Stimulated activated CD8-positive, alpha-beta memory T cell treated with anti-CD3 and anti-CD28 coated beads, Interleukin-4, amount 100 ng/mL, for 24 hours (primary cell): ENCODE measurements at places on chromosomes 1 and 21.

- DNase-seq, result no peak
Observed at GRCh38 chr1:227899820-227900449, 47.8 kb downstream of the WNT9A start.

- no peak for DNase-seq
Observed at GRCh38 chr1:206570529-206570928, 41.7 kb downstream of the EIF2D start.

GRCh38 chr1:184556665-184557064, 169.8 kb downstream of the C1orf21 start:
- DNase-seq, result no peak

DNA sequence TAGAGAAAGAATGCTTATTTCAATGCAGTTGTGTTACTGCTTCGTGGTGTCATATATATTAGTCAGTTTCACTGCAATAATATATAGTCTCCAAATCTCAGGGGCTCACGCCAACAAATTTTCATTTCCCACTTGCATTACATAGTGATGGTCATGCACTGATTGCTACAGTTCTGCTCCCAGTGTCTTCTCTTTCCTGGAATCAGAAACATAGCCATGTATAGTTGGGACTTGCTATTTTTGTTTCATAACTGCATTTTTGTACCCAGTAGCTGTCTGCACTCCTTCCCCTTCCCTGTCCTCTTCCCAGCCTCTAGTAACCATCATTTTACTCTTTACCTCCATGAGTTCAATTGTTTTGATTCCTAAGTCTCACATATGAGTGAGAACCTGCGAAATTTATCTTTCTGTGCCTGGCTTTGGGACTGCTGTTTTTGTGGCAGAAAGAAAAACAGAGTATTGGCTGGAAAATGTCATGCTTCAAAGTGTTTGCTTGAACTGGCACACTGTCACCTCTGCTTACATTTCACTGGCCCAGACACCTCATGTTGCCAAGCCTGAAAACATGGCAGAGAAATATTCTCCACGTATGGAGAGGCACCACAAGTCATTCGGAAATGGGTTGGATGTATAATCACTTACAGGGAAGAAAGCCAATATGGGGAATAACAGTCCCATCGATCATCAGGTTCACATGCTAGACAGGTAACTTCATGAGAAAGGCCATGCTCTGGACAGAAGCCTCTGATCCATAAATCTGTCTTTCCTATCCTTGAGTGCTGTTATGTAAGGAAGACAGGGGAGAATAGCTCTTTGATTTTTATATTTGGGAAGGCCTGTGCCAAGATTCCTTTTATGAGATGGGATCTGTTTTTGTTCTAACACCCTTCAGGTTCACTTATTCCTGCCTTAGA, 60.4 kb upstream of the BACH1 start:
- DNase-seq, result no peak

GRCh38 chr1:19439464-19440171, 45.7 kb downstream of the CAPZB start:
- DNase-seq, result no peak

GRCh38 chr1:224054012-224054411, 59.9 kb upstream of the FBXO28 start:
- no peak for DNase-seq

DNA sequence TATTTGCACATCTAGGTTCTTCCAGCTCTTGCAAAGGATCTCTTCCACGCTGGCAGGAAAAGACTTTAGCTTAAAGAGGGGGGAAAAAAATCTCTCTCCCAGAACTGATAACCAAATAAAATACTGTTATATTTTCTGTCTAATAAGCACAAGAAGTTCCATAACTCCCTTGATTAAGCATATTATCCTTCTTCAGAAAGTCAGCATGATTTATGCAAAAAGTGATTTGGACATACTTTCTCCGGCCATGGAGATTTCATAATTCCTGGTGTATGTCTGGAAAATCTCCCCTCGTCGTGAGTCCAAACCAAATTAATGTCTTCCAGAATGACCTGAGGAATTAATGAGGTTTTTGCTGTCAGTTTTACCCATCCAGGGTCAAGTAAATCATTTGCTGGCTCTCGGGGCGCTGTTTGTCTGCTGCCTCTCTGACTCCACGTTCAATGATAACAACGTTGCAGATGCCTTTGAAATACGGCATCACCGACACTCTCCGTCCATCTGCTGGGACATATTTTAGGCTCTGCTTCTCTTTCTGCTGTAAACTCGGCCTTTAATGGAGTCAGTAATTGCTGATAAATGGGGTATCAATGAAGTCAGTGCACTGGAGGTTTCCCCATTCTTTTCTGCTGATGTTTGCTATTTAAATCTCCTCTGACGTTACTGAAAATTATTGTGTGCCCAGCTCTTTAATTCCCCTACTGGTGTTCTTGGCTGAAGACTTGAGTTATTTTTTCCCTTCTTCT, 112.9 kb downstream of the HLX start:
- no peak for DNase-seq

DNA sequence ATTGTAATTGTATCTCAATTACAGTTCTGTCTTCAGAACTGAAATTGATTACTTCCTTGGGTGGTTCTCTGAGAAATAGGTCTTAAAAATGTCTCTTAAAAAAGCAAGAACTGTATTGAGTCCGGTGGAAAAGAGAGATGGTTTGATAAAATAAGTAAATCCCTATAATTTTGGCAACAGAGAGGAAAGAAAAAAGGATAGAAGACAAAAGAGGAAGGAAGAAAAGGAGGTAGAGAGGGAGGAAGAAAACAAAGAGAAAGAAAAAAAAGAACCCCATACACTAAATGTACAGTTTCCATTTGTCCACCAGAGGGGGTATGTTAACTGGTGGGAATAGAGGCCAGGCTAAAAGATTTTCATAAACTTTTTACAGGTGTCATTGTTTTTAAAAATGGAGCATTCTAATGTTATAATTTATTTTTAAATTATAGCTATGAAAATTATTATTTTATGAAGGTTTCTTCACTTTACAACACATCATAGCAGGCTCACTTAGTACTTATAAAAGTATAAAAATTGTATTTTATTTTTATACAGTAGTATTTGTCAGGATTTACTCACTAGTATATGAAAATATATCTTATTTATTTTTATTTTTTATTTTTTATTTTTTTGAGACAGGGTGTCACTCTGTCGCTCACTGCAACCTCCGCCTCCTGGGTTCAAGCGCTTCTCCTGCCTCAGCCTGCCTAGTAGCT, 2.1 kb upstream of the UBE2T start:
- no peak for DNase-seq

DNA sequence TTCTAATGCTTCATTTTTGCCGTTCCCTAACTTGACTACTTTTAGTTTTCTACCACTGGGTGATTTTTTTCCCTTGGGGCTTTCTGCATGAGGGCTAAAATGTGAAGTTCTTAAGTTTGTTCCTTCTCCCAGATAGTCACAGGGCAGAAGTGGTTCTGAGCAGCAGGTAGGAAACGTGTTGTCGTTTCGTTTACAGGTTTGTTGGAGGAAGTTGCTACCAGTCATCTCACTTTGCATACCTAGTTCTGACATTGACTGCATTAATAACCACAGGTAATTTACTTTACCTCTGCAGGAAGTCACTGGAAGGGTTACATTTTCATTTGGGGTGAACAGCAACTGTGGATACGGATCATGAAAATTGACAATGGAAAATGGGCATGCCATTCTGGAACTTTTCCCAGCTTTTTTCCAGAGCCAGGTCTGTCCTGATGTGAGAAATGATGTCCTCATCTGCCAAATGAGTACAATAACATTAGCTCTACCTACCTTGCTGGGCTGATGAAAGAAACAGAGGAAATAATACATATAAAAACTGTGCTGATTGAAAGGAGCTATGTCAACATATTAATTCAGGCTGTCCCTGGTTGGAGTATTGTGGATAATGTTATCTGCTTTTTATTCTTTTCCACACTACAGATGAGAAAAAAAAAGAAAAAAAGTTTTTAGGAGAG, 94.2 kb downstream of the DISC1 start:
- no peak for DNase-seq

GRCh38 chr1:59973719-59974118, 47.1 kb upstream of the CYP2J2 start:
- DNase-seq, result no peak

GRCh38 chr1:81547912-81548303, 252.8 kb upstream of the ADGRL2 start:
- no peak for DNase-seq

DNA sequence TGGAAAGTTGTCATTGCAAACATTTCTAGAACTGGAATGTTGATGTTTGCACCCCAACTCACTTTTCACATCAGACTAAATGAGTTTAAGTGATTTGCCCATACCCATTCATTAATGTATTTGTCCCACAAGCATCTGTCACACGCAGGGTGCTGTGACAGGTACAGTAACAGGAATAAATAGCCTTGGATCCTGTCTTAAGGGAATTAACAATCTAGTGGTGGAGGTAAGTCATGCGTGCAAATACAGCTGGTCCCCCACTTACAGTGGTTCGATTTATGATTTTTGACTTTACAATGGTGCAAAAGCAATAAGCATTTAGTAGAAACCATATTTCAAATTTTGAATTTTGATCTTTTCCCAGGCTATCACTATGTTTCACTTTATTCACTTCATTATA, 17.5 kb upstream of the PRDM2 start:
- no peak for DNase-seq

DNA sequence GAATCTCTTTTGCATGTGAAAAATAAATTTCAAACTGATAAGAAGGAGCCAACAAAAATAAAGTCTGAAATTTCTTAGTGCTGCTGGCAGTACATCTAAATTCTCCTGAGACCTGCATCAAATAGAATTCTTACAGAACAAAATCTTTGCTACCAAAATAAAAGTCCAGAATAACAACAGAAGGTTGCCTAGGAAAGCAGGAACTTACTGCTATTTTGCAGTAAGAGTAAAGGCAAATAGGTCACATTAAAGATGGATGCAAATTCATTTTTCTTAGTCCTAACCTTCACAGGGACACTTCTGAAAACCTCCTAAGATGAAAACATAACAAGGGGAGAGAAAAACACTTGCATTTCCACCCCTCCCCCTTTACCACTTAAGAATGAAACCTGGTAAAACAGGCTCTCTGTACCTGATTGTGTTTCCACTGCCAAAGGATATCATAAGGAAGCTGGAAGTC, 59.0 kb downstream of the RUSC1 start:
- DNase-seq, result no peak

DNA sequence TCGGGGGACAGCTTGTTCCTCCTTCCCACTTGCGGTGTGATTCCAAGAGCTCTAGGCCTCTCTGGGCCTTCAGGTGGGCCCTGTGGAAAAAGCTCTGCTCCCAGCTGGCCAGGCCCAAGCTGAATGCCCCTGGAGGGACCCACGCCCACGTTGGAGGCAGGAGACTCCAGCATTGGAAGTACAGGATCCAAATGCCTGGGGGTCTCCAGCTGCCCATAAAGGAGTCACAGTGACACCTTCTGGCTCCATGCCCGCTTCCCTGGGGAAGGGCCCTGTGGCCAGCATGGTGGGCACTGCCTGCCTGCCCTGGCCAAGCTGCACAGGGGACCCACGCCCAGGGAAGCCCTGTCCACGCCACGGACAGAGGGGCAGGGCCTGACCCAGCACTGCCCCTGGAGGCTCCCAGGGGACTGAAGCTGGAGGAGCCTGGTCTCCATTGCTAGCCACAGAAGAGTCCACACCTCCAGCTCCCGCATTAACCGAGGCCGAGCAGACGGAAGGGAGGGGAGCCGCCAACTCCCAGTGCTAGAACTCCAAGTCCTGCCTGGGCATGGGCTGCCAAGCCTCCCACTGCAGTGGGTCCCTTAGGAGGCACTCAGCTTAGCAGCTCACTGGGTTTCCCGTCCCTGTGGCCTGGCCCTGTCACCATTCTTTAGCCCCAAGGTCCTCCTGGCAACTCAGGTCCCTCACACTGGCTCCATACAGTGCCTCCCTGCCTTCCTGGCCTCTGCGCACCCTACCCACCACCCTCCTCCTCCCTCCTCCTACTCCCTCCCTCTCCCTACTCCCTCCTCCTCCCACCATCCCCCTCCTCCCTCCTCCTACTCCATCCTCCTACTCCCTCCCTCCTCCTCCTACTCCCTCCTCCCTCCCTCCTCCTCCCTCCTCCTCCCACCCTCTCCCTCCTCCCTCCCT, 41.9 kb downstream of the WNT9A start:
- no peak for DNase-seq

DNA sequence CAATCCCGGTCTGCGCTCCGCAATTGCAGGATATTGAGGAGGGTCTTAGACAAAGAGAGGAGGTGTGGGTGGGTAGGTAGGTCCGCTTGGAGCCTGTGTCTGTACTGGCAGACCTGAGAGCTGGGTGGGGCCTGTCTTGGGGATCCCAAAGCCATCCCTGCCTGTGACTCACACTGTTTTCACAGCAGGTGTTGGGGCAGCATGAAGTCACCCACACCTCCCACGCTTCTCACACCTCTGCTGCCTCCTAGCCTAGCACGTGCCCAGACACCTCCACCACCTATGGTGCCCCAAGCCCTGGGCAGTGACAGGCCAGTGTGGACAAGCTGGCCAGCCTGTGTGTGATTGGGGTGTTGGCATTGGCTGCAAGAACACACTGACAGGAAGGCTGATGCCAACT, 65.7 kb upstream of the ECE1 start:
- peak; percentile 25 for DNase-seq

DNA sequence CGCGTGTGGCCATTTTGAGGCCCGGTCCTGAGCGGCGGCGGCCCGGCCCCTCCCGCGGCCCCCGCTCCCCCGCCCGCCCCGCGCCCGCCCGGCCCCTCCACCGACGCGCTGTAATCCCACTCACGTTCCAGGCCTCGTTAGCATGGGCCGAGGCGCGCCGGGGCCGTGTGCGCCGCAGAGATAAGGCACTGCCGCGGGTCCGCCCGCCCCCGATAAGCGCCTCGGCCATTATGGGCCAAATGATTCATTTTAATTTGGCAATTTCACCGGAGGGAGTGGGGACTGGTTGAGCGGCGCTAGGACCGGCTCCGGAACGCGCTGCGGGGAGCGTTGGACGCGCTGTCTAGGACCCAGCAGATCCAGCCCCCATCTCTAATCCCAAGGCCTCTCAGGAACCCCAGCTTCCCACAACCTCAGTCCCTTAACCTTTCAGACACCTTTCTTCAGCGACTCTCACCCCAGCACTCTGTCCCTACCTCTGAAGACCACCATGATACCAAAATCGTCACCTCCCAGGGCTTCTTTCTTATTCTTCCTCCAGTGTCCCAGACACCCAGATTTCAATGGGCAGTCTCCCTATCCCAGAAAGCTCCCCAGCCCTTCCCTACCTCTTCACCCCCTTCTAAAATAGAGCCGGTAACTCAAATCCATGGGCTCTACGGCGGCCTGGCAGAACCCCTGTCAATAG, at the start of gene TAL1:
TSS of gene TAL1 (minus strand) at position 39 of the 688 bp plus-strand sequence. CDS start 6,337 bp downstream, outside the sequence.
- no peak for DNase-seq

- DNase-seq, result no peak
Observed at GRCh38 chr1:101185421-101185820, 51.4 kb upstream of the S1PR1 start.

DNA sequence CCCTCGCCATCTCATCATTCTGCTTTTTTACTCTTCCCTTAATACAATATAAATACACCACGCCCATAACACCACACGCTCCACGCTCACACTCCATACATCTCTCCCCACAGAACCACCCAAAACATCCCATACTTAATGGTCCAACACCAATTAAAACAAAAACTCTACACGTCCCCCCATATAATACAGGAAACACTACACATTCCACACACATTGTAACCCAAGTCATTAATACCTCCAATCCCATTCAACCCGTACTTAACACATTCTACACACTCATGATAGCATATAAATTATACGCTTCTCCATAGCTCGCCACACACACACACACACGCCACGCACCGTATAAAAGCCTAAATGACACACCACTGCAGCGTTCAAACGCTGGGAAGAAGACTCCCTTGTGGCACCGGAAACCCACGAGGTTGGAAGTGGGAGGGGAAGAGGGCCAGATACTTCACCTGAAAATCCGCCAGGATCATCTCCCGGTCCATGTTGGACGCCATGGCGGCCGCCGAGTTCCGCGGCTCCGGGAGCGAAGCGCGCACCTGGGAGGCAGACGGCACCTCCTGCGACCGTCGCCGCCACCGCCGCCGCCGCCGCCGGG, 659 bp downstream of the FAF1 start:
- no peak for DNase-seq
